Renal cortical epithelial cell (primary cell): ENCODE measurements at places on chromosomes 1 and 21.

GRCh38 chr1:25145775-25146393 is 86.4 kb downstream of the SYF2 start:
- DNase-seq = peak; percentile 16

DNA sequence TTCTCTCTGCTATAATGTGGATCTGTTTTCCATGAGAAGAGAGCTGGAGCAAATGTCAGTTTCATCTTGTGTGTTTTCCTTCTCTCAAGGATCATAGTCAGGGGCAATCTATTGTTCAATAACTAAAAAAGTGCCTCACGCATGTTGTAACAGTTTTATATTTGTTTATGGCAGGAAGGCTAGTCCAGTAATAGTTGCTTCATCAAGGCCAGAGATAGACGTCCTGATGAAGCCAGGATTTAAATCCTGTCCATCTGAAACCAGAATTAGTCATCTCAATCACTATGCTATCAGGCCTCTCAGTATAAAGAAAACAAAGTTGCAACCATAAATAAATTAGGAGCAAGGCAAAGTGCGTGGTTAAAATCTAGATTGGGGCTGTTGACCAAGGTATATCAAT is 30.2 kb upstream of the DUSP10 start:
- DNase-seq = no peak

GRCh38 chr21:25838809-25839208 is 104.0 kb downstream of the GABPA start:
- DNase-seq = peak; percentile 49

DNA sequence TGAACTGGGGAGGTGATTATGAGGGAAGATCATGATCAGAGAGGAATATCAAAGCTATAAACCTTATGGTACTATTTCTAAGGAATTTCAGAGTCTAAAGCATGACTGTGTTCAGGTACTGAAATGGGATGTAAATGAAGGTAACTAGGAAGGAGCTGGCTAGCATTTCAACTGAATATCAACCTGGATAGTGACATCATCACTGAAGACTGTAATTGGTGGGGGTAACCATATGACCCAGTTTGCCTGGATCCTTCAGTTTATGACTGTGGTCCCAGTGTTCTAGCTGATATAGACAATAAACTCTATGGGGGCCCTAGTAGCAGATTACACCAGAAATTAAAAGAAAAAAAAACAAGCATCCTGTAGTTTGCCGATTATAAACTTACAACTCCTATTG is 120.8 kb downstream of the APP start:
- DNase-seq = no peak

GRCh38 chr1:70509996-70510876 is 99.2 kb downstream of the CTH start:
- DNase-seq = peak; percentile 100

DNA sequence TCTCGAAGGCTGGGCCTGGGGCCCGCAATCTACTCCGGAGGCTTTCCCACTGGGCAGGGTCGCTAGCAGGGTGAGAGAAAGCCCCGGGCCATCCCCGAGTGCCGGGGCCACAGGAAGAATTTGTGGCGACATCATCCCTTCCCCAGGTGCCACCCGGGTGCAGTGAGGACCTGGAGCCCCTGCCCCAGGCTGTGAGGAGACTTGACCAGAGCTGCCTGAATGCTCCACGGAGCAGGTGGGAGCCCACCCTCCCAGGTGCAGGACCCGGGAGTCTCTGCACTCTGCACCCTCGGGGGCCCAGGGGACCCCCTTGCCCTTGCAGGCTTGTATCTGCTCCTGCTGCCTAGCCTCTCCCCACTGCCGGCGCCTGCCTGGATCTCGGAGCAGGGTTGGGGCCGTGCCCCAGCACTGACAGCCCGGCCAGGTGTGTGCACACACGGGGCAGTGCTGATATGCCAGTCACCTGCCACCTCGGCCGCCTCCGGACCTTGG is 67.5 kb upstream of the RGS7 start:
- no peak for DNase-seq

DNA sequence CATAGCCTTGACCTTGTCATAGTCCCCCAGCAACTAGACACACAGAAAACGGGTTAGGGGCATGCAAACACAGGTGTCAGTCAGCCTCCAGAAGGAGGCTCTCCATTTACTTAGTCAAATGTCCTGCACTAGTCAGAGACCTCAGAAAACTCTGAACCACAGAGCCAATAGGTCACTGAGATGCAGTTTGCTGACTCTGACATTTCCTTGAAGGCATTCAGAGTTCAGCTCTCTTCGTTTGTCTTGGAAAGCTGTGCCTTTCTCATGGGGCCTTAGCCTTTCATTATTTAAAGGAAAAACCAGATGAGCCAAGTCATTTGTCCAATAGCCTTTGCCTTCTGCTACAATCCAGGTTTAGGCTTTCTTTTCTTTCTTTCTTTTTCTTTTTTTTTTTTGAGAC is 3.5 kb downstream of the OLFML2B start:
- peak; percentile 74 for DNase-seq

GRCh38 chr1:2202843-2203601 is 8.4 kb upstream of the FAAP20 start:
- DNase-seq = no peak

GRCh38 chr1:167623951-167624350 is 6.1 kb upstream of the RCSD1 start:
- DNase-seq = peak; percentile 11

GRCh38 chr1:230868736-230869385 is 540 bp upstream of the C1orf198 start:
- DNase-seq = peak; percentile 36

DNA sequence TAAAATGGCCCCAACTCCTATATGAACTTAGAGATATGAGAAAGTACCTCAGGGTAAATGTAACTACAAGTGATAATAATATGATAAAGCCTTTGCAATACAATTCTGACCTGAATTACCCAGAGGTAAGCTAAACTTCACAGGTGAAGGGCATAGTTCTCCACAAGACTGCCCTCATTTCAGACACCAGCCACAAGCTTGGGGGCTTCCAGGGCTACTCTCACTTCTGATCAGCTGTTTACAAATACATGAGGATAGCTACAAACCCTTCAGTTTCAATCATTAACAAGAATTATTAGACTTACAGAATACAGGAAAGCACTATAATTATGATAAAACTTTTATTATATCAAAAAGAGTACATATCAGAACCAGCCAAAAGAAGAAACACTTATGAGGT is 18.7 kb upstream of the DPH5 start:
- DNase-seq = no peak

- DNase-seq = peak; percentile 87
Observed at GRCh38 chr1:42420911-42421585, 34.8 kb downstream of the ZMYND12 start.
